T-cell (primary cell): ENCODE measurements at places on chromosomes 6 and 20. TPM values are rescaled to one million over a fixed set of nuclear protein-coding genes. Genes with fewer than 3 reads are reported as not detected.

Gene HLA-DOA
- 9.3 TPM for total RNA-seq

GRCh38 chr6:142685852-142686506 is 259.0 kb downstream of the HIVEP2 start:
- H3K36me3 ChIP-seq = no peaks in the 10 kb centered on the region
- no peak overlapping the region for H3K27ac ChIP-seq
- H3K4me1 ChIP-seq = peaks cover 7% of the 10 kb centered on the region
- H3K4me3 ChIP-seq = no peak overlapping the region
- DNase-seq = peak; percentile 16

DNA sequence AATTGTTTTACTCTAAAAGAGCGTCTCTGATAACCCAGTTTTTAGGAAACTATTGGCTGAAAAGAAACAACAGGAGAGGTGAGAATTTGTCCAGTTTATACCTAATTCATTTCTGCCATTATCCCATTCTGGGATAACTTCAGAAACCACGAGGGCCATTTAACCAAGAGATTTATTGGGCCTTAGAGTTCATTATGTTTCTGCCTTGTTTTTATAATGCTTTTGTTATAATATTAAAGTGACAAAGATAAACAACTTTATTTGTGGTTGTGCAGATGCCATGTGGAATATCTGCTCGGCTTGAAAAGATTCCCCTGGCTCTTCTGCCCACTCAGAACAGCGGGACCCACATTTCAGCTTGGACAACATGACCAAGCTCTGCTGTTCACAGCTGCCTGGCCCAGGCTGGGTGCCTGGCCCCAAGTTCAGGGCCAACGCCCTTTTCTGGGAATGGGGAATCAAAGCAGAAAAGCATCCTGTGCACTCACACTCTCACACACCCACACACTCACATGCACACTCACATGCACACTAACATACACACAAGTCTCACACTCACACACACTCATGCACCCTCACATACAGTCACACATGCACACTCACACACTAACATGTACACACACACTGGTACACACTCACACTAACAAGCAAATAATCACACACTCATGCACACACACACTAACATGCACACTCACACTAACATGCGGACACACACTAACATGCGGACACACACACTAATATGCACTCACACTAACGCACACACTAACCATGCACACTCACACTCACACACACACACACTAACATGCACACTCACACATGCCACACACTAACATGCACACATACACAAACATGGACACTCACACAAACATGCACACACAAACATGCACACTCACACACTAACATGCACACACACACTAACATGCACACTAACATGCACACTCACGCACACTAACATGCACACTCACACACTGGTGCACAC is 86.7 kb upstream of the NEDD9 start:
- H3K36me3 ChIP-seq = peaks cover 18% of the 10 kb centered on the region
- peak overlapping the region; percentile 72 for H3K27ac ChIP-seq
- peaks cover 14% of the 10 kb centered on the region for H3K4me1 ChIP-seq
- no peak overlapping the region for H3K4me3 ChIP-seq
- H3K27me3 ChIP-seq = no peaks in the 10 kb centered on the region

DNA sequence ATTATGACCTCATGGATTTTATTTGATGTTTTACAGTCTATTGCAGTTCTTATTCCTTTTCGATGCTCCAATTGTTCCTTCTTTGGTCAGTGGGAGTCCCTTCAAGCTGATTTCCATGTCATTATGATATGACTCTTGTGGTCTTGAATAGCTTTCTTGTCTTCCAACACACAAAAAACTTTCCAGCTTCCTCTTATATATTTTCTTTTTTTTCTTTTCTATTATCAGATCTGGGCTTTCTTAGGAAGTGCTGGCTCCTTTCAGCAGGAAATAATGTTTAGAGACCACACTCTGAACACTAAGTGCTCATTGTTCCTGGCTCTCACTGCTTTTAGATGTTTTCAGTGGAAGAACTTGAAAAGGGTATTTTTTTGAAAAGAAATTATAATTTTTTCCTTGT is 3.1 kb upstream of the SLC17A1 start:
- no peaks in the 10 kb centered on the region for H3K36me3 ChIP-seq
- no peak overlapping the region for H3K27ac ChIP-seq
- no peak for DNase-seq
- no peaks in the 10 kb centered on the region for H3K27me3 ChIP-seq
- H3K4me3 ChIP-seq = no peak overlapping the region

- peaks cover 12% of the 10 kb centered on the region for H3K27me3 ChIP-seq
- DNase-seq = no peak
- no peak overlapping the region for H3K27ac ChIP-seq
These were observed 6.1 kb upstream of the TMEM74B start for GRCh38 chr20:1190847-1191246.
